Type B pancreatic cell (in vitro differentiated cells): ENCODE measurements at places on chromosomes 3 and 15.
A peak's percentile ranks its signal among the peaks of the same experiment; 100 is the strongest.

DNA sequence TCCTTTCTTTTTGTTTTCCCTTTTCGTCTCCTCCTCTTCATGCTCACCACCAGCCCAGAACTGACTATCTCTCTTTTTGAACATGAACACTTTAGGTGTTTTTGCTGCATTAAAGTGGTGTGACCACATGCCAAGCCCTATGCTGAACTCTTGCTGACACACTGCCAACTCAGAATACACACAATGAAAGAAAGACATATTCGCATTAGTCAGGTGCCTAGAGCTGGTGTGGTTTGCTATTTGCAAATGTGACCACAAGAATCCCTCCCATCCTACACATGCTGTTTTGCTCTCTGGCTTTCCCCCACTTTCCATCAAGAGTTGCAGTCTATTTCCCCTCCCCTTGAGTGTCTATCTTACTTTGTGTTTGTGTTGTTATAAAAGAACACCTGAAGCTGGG is 967.8 kb upstream of the CFAP20DC start:
- no peak overlapping the region for H3K27ac ChIP-seq
- H3K4me1 ChIP-seq: peaks cover 8% of the 10 kb centered on the region
- no peaks in the 10 kb centered on the region for H3K36me3 ChIP-seq
- no peak for DNase-seq
- no peak overlapping the region for H3K4me3 ChIP-seq
- no peaks in the 10 kb centered on the region for H3K27me3 ChIP-seq

DNA sequence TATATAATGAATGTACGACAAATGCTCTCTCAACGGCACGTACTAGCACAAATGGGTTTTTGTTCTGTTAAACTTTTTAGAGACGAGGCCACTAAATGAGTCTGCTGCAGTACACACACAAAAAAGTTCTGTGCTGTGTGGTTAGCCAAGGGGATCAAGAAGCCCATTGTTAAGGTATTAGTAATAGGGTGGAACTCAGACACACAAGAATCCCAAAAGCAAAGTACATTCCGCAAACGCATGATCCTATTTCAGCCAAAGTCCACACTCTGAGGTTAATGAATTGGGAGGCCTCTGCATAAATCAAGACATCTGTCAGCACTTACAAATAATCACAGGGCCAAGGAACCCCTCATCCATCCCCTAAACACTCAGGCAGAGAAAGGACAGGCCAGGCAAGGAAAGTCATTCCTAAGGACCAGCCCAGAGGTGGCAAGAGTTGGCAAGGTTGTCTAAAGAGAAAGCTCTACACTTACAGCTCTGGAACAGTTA is 12.1 kb downstream of the OSBPL10 start:
- H3K36me3 ChIP-seq: no peaks in the 10 kb centered on the region
- no peak for DNase-seq
- H3K4me3 ChIP-seq: peak overlapping the region; percentile 40
- peaks cover 20% of the 10 kb centered on the region for H3K4me1 ChIP-seq
- no peaks in the 10 kb centered on the region for H3K27me3 ChIP-seq

DNA sequence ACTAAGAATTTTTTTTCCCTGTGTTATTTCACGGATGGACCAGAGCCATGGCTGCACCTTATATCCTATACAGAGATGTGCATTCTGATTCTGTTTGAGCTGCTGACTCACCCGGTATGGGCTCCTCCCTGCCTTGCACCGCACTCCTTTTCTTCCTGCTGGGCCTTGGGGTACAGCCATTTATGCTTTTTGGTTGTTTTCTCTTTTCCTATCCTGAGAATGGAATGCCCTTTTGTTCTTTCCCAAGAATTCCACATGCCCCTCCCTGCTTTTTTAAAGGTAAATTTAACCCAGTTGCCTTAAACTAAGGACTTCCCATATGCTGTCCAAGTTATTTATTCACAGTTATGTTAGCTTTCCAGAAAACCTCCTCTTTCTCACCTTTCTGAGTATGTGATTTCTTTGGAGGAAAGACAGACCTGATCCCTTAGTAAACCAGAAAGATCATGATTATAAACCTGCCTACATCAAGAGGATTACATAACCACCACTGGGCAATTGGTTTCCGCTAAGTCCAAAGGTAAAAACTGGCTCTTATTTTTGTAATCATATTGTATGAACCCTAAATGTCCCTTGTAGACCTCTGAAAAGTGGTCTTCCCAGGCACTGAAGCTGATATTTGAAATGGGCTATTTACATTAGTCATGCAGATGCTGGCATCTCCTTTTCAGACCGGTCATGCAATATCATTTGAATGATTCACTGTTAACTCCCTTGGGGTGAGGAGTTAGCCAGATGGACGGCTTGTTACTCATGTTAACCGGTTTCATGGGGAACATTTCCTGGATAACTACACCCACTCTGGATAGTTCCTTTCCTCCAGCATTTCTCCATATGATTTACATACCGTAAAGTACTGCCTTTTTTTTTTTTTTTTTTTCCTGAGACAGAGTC is 45.5 kb downstream of the TMOD3 start:
- DNase-seq: no peak
- H3K36me3 ChIP-seq: peaks cover 38% of the 10 kb centered on the region
- H3K4me1 ChIP-seq: peaks cover 17% of the 10 kb centered on the region
- no peaks in the 10 kb centered on the region for H3K27me3 ChIP-seq
- H3K4me3 ChIP-seq: peak overlapping the region; percentile 2
- peak overlapping the region; percentile 99 for H3K27ac ChIP-seq

GRCh38 chr15:52726195-52726594 is 47.0 kb upstream of the ATOSA start:
- no peak for DNase-seq
- H3K27me3 ChIP-seq: peaks cover 6% of the 10 kb centered on the region
- H3K4me3 ChIP-seq: no peak overlapping the region
- H3K27ac ChIP-seq: no peak overlapping the region

- DNase-seq: no peak
- no peak overlapping the region for H3K27ac ChIP-seq
- H3K27me3 ChIP-seq: peaks cover 11% of the 10 kb centered on the region
- no peak overlapping the region for H3K4me3 ChIP-seq
- H3K4me1 ChIP-seq: no peaks in the 10 kb centered on the region
Measured at GRCh38 chr3:54185740-54186139, 63.4 kb downstream of the CACNA2D3 start.

- no peaks in the 10 kb centered on the region for H3K27me3 ChIP-seq
- no peak overlapping the region for H3K27ac ChIP-seq
- no peak for DNase-seq
- H3K4me3 ChIP-seq: no peak overlapping the region
- no peaks in the 10 kb centered on the region for H3K4me1 ChIP-seq
Measured at GRCh38 chr15:84810073-84810840, 6.9 kb upstream of the ALPK3 start.

DNA sequence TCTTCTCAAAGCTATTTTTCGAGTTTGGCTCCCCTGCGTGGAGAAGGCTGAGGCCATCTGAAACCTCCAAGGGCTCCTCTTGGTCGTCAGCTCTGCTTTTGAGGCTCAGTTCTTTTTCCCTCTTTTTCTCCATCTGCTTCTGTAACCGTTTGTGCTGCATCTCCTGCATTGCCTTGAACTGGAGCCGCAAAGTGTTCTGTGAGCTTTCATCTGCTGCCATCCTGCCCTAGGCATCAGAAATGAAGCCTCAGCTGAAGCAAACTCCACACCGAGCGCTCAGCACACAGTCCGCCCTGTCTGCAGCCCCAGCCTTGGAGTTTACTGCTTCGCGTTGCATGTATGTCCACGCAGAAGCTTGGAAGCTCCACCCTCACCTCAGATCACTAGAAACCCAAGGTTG is 14.9 kb downstream of the CCDC13 start:
- H3K27ac ChIP-seq: no peak overlapping the region
- no peaks in the 10 kb centered on the region for H3K27me3 ChIP-seq
- H3K36me3 ChIP-seq: peaks cover 7% of the 10 kb centered on the region
- no peak for DNase-seq
- no peak overlapping the region for H3K4me3 ChIP-seq

DNA sequence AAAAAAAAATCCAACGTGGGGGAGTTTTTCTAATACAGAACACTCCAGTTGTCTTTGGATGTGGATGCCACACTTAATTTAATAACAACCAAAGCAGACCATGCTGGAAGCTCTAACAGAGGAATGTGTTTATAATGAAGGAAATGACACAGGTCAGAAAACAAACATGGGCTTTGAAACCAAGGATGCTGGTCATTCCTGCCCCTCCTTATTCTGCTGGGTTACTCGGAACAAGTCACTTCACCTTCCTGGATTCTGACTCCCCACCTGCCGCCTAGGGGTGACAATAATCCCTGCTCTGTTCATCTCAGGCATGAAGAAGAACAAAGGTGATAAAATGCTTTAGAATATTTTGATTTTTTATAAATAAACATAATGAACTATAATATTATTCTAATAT is 240.9 kb upstream of the ADAMTS9 start:
- H3K4me1 ChIP-seq: peaks cover 5% of the 10 kb centered on the region
- H3K27ac ChIP-seq: no peak overlapping the region
- peaks cover 7% of the 10 kb centered on the region for H3K27me3 ChIP-seq

GRCh38 chr3:105869861-105870755 is 1.3 kb upstream of the CBLB start:
- peaks cover 17% of the 10 kb centered on the region for H3K4me1 ChIP-seq
- H3K36me3 ChIP-seq: peaks cover 9% of the 10 kb centered on the region
- peak overlapping the region; percentile 99 for H3K27ac ChIP-seq
- H3K27me3 ChIP-seq: no peaks in the 10 kb centered on the region
- H3K4me3 ChIP-seq: peak overlapping the region; percentile 94

- peak overlapping the region; percentile 17 for H3K27ac ChIP-seq
- no peaks in the 10 kb centered on the region for H3K36me3 ChIP-seq
Measured at GRCh38 chr3:184874709-184875644, 63.0 kb downstream of the VPS8 start.

DNA sequence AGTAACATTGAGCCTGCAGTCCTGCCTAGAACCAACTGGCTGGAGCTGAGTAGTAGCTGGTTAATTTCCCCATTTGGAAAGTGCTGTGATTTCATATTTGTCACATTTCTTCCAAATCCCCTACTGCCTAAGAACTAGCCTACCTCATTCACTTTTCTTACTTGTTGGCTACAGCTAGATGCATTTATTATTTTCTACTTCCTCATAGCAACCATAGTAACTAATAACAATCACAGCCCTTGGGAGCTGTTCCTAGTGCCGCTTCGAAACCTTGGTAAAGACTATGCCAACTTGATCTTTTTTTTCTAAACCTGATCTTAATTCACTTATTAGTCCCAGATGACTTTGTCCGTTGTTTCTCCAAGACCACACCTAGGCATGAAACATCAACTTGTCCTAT is 240.3 kb downstream of the FGF12 start:
- no peaks in the 10 kb centered on the region for H3K4me1 ChIP-seq
- H3K36me3 ChIP-seq: no peaks in the 10 kb centered on the region
- no peaks in the 10 kb centered on the region for H3K27me3 ChIP-seq
- H3K27ac ChIP-seq: no peak overlapping the region

GRCh38 chr3:123741041-123741511 is 143.1 kb downstream of the MYLK start:
- DNase-seq: no peak
- H3K4me3 ChIP-seq: no peak overlapping the region
- peaks cover 4% of the 10 kb centered on the region for H3K27me3 ChIP-seq

- H3K27me3 ChIP-seq: peaks cover 4% of the 10 kb centered on the region
- H3K27ac ChIP-seq: no peak overlapping the region
- DNase-seq: no peak
Measured at GRCh38 chr15:70559265-70560239, 203.8 kb downstream of the UACA start.

- H3K27ac ChIP-seq: no peak overlapping the region
- no peaks in the 10 kb centered on the region for H3K4me1 ChIP-seq
- H3K4me3 ChIP-seq: no peak overlapping the region
- no peaks in the 10 kb centered on the region for H3K36me3 ChIP-seq
Measured at GRCh38 chr3:63557912-63558311, 94.6 kb upstream of the SNTN start.

- H3K27ac ChIP-seq: no peak overlapping the region
- H3K36me3 ChIP-seq: no peaks in the 10 kb centered on the region
- DNase-seq: no peak
- H3K4me1 ChIP-seq: no peaks in the 10 kb centered on the region
Measured at GRCh38 chr3:56086355-56086754, 381.9 kb downstream of the ERC2 start.

GRCh38 chr3:161369531-161369930 is 1.8 kb downstream of the SPTSSB start:
- peaks cover 32% of the 10 kb centered on the region for H3K27me3 ChIP-seq
- no peak for DNase-seq
- H3K4me1 ChIP-seq: peaks cover 19% of the 10 kb centered on the region
- peak overlapping the region; percentile 13 for H3K27ac ChIP-seq

DNA sequence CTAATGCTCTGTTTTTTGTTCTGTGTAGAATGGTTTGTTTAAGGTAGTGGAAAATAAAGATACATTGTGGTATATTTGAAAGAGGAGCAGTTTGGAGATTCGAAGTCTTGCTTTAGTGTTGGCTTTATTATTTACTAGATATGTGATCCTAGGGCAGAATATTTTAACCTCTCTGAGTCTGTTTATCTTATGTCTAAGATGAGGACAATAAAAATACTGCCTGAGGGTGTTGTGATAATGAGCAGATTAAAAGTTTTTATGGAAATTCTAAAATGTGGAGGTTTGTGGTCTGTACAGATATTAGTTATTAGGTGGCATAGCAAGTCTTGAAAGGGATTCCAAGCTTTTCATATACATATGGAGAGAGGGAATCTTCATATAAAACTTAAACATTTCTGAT is 15.0 kb downstream of the TCF12 start:
- H3K4me3 ChIP-seq: no peak overlapping the region
- H3K27me3 ChIP-seq: no peaks in the 10 kb centered on the region
- no peak overlapping the region for H3K27ac ChIP-seq
- peaks cover 14% of the 10 kb centered on the region for H3K4me1 ChIP-seq
- peaks cover 54% of the 10 kb centered on the region for H3K36me3 ChIP-seq

DNA sequence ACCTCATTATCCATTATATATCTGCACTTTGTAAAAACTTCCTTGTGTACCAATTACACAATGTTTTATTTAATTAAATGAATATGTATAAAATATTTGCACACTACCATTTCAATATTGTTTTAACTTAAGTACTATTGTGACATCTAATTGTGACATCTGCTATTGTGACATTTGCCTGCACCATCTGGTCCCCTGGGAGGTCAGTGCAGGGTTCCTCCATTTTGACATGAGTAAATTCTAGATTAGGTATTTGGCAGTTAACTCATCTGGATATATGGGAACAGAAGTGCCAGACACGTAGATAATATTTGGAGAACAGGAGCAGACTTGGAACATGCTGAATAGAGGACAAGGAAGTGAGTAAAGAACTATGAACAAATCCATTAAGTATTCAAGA is 332.1 kb downstream of the VGLL3 start:
- no peak overlapping the region for H3K4me3 ChIP-seq
- no peaks in the 10 kb centered on the region for H3K4me1 ChIP-seq

GRCh38 chr15:40957581-40958051 is 4.3 kb downstream of the CHAC1 start:
- peaks cover 28% of the 10 kb centered on the region for H3K4me1 ChIP-seq
- H3K27ac ChIP-seq: no peak overlapping the region
- DNase-seq: no peak
- no peaks in the 10 kb centered on the region for H3K36me3 ChIP-seq

DNA sequence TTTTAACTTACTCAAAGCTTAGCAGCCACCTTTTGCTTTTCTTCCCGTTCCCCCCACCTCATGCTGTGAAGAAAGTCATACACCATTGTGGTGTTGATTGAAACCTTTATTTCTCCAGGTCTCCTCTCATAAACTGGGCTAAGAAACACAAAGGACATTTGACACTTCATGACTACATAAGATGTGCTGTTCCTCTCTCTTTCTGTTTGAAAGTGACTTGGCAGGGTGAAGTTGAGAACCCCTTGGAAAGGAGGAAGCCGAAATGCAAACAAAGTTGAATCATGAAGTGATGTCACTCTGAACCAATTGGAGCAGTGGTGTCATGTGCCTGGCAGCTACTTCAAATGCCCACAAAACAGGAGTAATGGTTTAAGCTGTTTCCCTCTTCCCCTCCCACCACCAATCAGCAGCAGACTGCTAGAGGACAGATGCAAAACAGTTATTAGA is 174.7 kb downstream of the IGF1R start:
- no peak overlapping the region for H3K27ac ChIP-seq
- no peak for DNase-seq
- peaks cover 18% of the 10 kb centered on the region for H3K36me3 ChIP-seq
- peaks cover 9% of the 10 kb centered on the region for H3K4me1 ChIP-seq
- H3K27me3 ChIP-seq: no peaks in the 10 kb centered on the region
